ENCODE measurements at places on chromosomes 13 and 19. TPM values are rescaled to one million over a fixed set of nuclear protein-coding genes. Genes with fewer than 3 reads are reported as not detected.

The ZNF28 gene
- 0.83 TPM for total RNA-seq

The DKKL1 gene
- 0.64 TPM for total RNA-seq

The ZNF66 gene
- not detected for total RNA-seq

The IGSF23 gene
- total RNA-seq: 0.53 TPM

The SERTAD1 gene
- total RNA-seq: 40.8 TPM

The CYP4F8 gene
- not detected for total RNA-seq

The CD177 gene
- total RNA-seq: not detected

The SIGLEC5 gene
- not detected for total RNA-seq

The KLF16 gene
- total RNA-seq: 31.4 TPM

The SLC7A10 gene
- 0.13 TPM for total RNA-seq

The C5AR1 gene
- 2.5 TPM for total RNA-seq

The TMEM255B gene
- 1.5 TPM for total RNA-seq

The ZFR2 gene
- total RNA-seq: 0.17 TPM

The ZSCAN4 gene
- total RNA-seq: not detected

The BRME1 gene
- total RNA-seq: 0.57 TPM

The INSR gene
- 3.5 TPM for total RNA-seq

The SPACA4 gene
- total RNA-seq: not detected

The GDF15 gene
- 10.6 TPM for total RNA-seq

The PSG3 gene
- 0.07 TPM for total RNA-seq

The CNN1 gene
- 0.44 TPM for total RNA-seq

The SLC25A42 gene
- total RNA-seq: 0.71 TPM

The GRIN2D gene
- 7.7 TPM for total RNA-seq

The CEACAM21 gene
- not detected for total RNA-seq

The PRR19 gene
- total RNA-seq: 3.7 TPM

The IRF2BP1 gene
- 35.7 TPM for total RNA-seq

The HIPK4 gene
- 0.34 TPM for total RNA-seq
